ENCODE measurements at places on chromosomes 2 and 18.

DNA sequence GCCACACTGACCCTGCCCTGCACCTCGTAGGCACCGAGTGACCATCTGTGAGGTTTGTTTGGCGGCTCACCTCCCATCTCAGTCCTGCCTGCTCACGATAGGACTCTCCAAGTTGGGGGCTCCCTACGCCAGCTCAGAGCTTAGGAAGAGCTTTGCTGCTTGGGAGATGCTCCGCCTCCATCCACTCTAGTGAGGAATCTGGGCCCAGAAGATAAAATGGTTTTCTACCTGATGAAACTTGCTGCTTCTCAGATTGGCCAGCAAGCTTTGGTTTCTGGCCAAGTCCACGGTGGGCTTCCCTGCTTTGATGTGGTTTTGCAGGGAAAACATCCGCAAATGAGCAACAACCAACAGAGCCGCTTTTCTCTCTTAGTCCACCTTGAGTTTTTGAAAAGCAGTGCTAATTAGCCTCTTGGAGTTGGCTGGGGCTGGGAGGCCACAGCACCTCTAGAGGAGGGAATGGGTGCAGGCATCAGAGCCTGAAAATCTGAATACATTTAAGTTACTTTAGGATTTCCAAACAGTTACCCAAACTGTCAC lies 42.2 kb downstream of the THNSL2 start:
- no peak overlapping the region for H3K4me3 ChIP-seq
- no peaks in the 10 kb centered on the region for H3K36me3 ChIP-seq
- peaks cover 2% of the 10 kb centered on the region for H3K27me3 ChIP-seq
- peaks cover 7% of the 10 kb centered on the region for H3K4me1 ChIP-seq
- H3K27ac ChIP-seq: no peak overlapping the region
- DNase-seq: peak; percentile 70

- no peaks in the 10 kb centered on the region for H3K4me1 ChIP-seq
- H3K36me3 ChIP-seq: peaks cover 4% of the 10 kb centered on the region
- H3K4me3 ChIP-seq: no peak overlapping the region
- H3K27ac ChIP-seq: no peak overlapping the region
These were observed 7.1 kb downstream of the CABLES1 start for GRCh38 chr18:23142251-23142929.

DNA sequence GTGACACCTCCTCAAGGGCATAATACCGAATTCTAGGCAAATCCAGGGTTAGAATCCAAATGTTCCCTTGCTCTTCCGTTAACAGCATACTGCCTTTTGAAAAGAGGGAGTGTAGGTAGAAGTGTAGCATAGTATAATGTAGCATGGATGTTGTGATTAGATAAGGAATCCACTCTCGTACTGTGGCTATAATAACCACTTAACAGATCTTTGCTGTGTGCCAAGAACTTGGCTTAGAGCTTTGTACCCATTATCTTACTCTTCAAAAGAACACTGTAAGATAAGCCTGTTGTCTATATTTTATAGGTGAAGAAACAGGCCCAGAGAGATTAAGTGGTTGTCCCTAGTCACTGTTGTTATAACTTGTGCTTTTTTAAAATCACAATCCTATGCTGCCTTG lies 24.2 kb downstream of the WDR75 start:
- no peak overlapping the region for H3K27ac ChIP-seq
- H3K4me1 ChIP-seq: no peaks in the 10 kb centered on the region
- peaks cover 40% of the 10 kb centered on the region for H3K36me3 ChIP-seq

GRCh38 chr18:72848503-72849237 lies 19.1 kb downstream of the NETO1 start:
- no peak overlapping the region for H3K27ac ChIP-seq
- no peak for DNase-seq
- H3K36me3 ChIP-seq: no peaks in the 10 kb centered on the region
- H3K4me3 ChIP-seq: no peak overlapping the region
- peaks cover 8% of the 10 kb centered on the region for H3K4me1 ChIP-seq
- no peaks in the 10 kb centered on the region for H3K27me3 ChIP-seq

DNA sequence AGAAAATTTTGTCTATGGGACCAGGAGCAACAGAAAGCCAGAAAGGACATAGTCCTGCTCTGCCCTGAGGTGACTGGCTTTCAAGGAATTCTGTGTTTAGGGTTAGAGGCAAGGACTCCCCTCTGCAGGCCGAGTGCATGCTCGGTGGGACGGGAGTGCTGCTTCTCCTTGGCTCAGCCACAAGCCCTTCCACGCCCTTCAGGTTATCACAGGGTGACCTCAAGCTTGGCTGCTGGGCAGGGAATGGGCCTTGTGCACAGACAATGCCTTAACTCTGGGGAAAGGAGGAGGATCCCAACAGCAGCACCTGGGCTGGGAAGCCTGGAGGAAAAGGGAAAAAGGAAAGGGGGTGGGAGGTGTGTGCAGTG lies 32.8 kb downstream of the FAM178B start:
- H3K27me3 ChIP-seq: no peaks in the 10 kb centered on the region
- no peak overlapping the region for H3K27ac ChIP-seq
- no peaks in the 10 kb centered on the region for H3K36me3 ChIP-seq
- no peak overlapping the region for H3K4me3 ChIP-seq
- DNase-seq: no peak
- no peaks in the 10 kb centered on the region for H3K4me1 ChIP-seq

- no peak overlapping the region for H3K4me3 ChIP-seq
- no peak for DNase-seq
- H3K4me1 ChIP-seq: no peaks in the 10 kb centered on the region
- no peak overlapping the region for H3K27ac ChIP-seq
- H3K36me3 ChIP-seq: no peaks in the 10 kb centered on the region
These were observed 134.7 kb downstream of the TPGS2 start for GRCh38 chr18:36693931-36694620.

- peaks cover 2% of the 10 kb centered on the region for H3K4me1 ChIP-seq
- no peaks in the 10 kb centered on the region for H3K36me3 ChIP-seq
- no peaks in the 10 kb centered on the region for H3K27me3 ChIP-seq
- DNase-seq: peak; percentile 51
- H3K4me3 ChIP-seq: peak overlapping the region; percentile 62
These were observed 44.3 kb downstream of the ZNF516 start for GRCh38 chr18:76450452-76451395.

GRCh38 chr2:217932803-217933616 lies 69.8 kb downstream of the TNS1 start:
- no peak for DNase-seq
- H3K36me3 ChIP-seq: no peaks in the 10 kb centered on the region
- H3K27me3 ChIP-seq: no peaks in the 10 kb centered on the region
- peaks cover 24% of the 10 kb centered on the region for H3K4me1 ChIP-seq
- no peak overlapping the region for H3K27ac ChIP-seq

DNA sequence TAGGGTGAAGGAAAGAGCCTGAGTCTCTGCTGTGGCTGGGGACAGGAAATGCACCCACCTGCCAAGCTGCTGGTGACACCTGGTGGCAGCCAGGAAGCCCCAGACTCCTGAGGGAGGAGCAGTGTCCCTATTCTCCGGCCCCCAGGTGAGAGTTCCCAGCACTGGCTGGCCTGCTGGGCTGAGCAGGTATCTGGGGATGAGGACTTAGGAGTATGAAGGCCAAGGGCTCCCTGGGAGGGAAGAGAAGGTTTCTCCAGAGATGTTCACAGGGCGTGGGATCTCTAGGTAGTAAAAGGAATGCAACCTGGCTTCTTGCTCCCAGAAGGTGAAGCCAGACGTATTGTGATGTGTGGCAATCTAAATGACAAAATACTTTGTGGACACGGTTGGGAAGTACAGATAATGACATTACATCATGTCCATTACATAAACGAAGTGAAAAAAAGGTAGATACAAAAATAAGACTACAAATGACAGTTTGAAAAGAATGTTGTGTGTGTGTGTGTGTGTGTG lies 75.8 kb upstream of the SLC1A4 start:
- no peaks in the 10 kb centered on the region for H3K4me1 ChIP-seq
- no peak overlapping the region for H3K27ac ChIP-seq
- no peak overlapping the region for H3K4me3 ChIP-seq
- DNase-seq: peak; percentile 86

GRCh38 chr2:232485757-232486557 lies 1.7 kb downstream of the ECEL1 start:
- peaks cover 34% of the 10 kb centered on the region for H3K27me3 ChIP-seq
- no peaks in the 10 kb centered on the region for H3K36me3 ChIP-seq
- H3K4me1 ChIP-seq: peaks cover 2% of the 10 kb centered on the region
- H3K27ac ChIP-seq: no peak overlapping the region

DNA sequence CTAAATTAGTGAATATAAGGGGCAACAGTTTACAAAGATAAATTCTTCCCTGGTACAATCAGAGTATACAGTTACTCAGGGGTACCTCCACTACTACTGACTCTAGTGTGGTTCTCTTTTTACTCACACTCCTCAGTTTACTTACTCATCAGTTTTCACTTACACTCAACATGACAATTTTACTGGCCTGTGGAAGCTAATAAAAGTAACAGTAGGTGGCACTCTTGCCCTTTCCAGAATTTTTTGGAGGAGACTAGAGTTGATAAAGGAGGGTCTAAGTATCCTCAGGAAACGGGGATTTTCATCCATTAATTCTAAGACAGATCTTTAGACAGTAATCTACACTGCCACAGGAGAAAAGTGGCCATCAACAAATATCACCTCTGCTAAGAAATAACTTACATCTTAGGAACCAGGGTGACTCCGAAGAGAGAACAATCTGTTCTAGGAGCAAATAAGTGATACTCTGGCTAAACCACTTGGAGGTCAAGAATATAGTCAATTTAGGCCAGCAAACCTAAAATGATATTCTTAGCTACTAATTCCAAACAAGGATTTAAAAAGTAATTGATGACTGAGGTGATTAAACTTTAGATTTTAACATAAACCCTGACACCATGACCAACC lies 61.3 kb downstream of the ATL2 start:
- no peaks in the 10 kb centered on the region for H3K27me3 ChIP-seq
- H3K27ac ChIP-seq: no peak overlapping the region
- no peaks in the 10 kb centered on the region for H3K4me1 ChIP-seq
- no peak for DNase-seq

- H3K36me3 ChIP-seq: peaks cover 19% of the 10 kb centered on the region
- peaks cover 3% of the 10 kb centered on the region for H3K4me1 ChIP-seq
- H3K27me3 ChIP-seq: no peaks in the 10 kb centered on the region
- DNase-seq: no peak
- no peak overlapping the region for H3K27ac ChIP-seq
- no peak overlapping the region for H3K4me3 ChIP-seq
These were observed 224.4 kb upstream of the COPS8 start for GRCh38 chr2:236861196-236861875.

GRCh38 chr18:813172-814071 lies 1.4 kb upstream of the YES1 start:
- H3K4me1 ChIP-seq: no peaks in the 10 kb centered on the region
- H3K36me3 ChIP-seq: no peaks in the 10 kb centered on the region
- no peaks in the 10 kb centered on the region for H3K27me3 ChIP-seq

DNA sequence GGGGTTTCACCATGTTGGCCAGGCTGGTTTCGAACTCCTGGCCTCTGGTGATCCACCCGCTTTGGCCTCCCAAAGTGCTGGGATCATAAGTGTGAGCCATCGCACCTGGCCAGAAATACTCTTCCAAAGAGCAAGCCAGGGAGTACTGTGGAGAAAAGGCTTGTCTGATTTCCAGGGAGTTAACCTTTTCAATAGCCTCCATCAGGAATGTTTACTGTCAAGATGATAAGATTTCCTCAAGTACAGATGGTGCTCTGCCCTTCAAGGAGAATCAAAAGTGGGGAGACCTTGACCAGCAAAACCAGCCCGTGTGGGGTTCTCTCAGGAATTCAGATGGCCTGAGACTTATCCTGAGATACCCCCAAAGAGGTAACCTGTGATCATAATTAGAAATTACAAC lies 237.2 kb downstream of the PRKCE start:
- no peak overlapping the region for H3K4me3 ChIP-seq
- H3K27me3 ChIP-seq: no peaks in the 10 kb centered on the region
- no peak overlapping the region for H3K27ac ChIP-seq

GRCh38 chr2:213846856-213847255 lies 562.6 kb downstream of the SPAG16 start:
- DNase-seq: no peak
- no peak overlapping the region for H3K4me3 ChIP-seq
- H3K27me3 ChIP-seq: no peaks in the 10 kb centered on the region
- no peaks in the 10 kb centered on the region for H3K4me1 ChIP-seq

DNA sequence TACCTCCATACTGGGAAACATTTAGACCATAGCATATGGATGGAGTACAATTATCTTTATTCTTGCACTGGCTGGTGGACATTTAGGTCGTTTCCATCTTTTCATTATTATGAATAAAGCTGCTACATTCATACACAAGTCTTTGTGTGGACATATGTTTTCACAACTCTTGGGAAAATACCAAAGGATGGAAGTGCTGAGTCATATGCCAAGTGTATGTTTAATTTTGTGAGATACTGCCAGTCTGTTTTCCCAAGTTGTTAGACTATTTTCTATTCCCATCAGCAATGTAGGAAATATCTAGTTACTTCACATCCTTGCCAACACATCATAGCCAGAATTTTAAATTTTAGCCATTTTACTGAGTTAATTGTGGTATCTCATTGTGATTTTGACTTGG lies 91.5 kb downstream of the GALNT13 start:
- 0 out of 2 replicates have a peak, but pooled peaks cover 1% of the 10 kb centered on the region for H3K4me1 ChIP-seq
- H3K4me3 ChIP-seq: no peak overlapping the region
- no peak overlapping the region for H3K27ac ChIP-seq
- DNase-seq: no peak

GRCh38 chr18:9638886-9639285 lies 24.5 kb upstream of the PPP4R1 start:
- no peak overlapping the region for H3K27ac ChIP-seq
- H3K36me3 ChIP-seq: no peaks in the 10 kb centered on the region
- no peaks in the 10 kb centered on the region for H3K4me1 ChIP-seq

DNA sequence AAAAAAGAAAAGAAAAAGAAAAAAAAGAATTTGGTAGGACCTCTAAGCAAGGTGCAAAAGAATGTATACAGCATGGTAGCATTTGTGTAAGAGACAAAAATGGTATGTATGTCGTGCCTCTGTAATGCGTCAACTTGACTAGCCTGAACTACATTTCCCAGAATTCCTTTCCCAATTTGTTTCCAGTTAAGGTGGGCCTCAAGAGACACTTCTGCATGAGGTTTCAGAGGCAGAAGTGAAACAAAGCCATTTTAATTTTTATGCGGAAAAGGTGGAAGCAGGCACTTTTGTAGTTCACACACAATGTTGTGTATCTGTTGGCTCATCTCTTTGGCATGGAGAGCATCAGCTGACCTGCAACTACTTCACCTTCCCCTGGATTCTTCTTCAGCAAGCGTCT lies 56.5 kb upstream of the PAPOLG start:
- no peaks in the 10 kb centered on the region for H3K27me3 ChIP-seq
- DNase-seq: no peak
- no peaks in the 10 kb centered on the region for H3K4me1 ChIP-seq

DNA sequence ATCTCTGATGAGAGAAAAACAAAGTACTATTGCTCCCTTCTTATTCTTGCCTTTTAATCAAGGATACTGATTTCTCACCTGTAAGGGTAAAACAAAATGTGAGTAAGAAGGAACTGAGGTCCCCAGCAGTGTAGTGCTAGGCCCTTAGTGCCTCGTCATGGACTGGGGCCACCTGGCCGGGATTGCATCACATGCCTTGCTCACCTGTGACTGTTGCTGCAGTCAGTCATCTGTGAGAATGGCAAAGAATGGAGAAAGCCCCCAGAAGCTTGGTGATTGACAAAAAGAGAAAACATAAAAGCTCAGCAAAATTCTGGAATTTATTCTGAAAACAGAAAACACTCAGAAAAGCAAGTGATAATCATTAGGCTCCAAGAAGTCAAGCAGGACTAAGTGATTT lies 63.4 kb downstream of the SPATS2L start:
- no peaks in the 10 kb centered on the region for H3K27me3 ChIP-seq
- H3K36me3 ChIP-seq: no peaks in the 10 kb centered on the region
- no peak overlapping the region for H3K27ac ChIP-seq
